ENCODE measurements at places on chromosomes 2 and 18. TPM values are rescaled to one million over a fixed set of nuclear protein-coding genes. Genes with fewer than 3 reads are reported as not detected.

Gene IL37
- not detected for total RNA-seq

Gene PPIL3
- total RNA-seq = 22.3 TPM

Gene MYO5B
- total RNA-seq = 29.6 TPM

- no peak for ATAC-seq
Measured at GRCh38 chr2:232833830-232834229, 36.2 kb upstream of the SNORC start.

- peak; percentile 95 for ATAC-seq
Measured at GRCh38 chr18:36672437-36673344, 156.1 kb downstream of the TPGS2 start.

GRCh38 chr18:48392268-48392667 is 16.9 kb downstream of the ZBTB7C start:
- ATAC-seq = no peak

GRCh38 chr2:24652265-24653182 is 140.7 kb downstream of the PTRHD1 start:
- no peak for ATAC-seq

DNA sequence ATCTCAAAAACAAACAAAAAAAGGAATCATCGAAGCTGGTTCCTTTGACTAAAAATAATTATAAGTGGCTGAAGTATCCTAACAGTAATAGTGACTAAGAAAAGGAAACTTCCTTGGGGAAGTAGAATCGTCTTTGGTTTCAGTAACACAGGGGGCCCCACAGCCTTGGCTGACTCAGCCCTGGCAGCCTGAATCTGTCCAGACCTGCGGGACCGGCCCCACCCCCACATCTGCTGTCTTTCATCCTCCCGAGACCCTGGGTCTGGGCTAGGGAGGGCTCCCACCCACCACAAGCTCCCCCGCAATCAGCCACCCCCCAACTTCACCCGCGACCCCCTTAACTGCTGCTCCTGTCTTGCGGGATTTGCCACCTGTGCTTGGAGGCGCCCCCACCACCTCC is 1452.6 kb upstream of the ACVR2A start:
- ATAC-seq = no peak

- ATAC-seq = no peak
Measured at GRCh38 chr18:59264121-59264571, 9.1 kb downstream of the RAX start.
